ENCODE measurements at places on chromosomes 1 and 21. TPM values are rescaled to one million over a fixed set of nuclear protein-coding genes. Genes with fewer than 3 reads are reported as not detected.

DNA sequence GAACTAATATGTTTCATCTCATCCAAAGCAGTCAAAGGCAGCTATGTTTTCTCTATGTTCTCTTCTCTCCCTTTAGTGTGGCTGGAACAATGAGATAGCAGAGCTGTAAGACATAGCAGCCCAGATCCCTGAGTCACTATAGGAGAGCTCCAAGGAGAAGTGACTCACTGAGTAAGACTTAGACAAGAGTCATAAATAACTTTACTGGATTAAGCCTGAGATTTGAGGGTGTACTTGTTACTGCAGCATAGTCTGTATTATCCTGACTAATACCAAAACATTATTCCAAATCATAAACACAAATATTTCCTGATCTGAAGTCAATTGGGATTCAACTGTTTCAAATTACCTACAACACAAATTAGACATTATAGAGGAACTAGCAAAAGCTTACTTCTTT lies 3.9 kb downstream of the KRTAP19-8 start:
- no peak overlapping the region for H3K4me3 ChIP-seq
- H3K27ac ChIP-seq, result no peak overlapping the region
- no peaks in the 10 kb centered on the region for H3K4me1 ChIP-seq
- peaks cover 18% of the 10 kb centered on the region for H3K27me3 ChIP-seq
- DNase-seq, result no peak

The C1orf226 gene
- total RNA-seq, result 0.19 TPM

The FAM78B gene
- 0.79 TPM for total RNA-seq

DNA sequence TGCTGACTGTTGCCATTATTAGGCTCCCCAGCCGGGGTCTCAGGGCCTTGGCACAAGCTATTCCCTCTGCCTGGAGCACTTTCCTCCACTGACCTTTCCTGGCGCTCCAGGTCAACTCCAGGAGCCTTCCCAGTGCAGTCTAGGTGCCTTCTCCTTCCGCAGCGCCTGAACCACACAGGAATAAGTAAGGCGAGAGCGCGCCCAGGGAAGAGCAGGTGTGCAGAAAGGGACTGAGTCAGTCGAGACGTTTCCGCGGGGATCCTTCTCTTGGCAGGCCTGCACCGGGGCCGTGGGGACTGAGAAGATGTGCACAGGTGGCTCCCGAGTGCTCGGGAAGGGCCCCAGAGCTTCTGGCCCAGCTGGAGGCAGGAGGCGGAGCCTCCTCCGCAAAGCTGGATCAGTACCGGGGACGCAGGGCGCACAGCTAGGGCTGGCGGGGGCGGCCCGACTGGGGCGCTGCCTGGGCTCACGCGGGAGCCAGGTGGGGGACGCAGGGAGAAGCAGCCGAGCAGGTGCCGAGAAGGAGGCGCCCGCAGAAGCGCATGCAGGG lies 765 bp upstream of the BMP8A start:
- peaks cover 35% of the 10 kb centered on the region for H3K27me3 ChIP-seq
- no peak for DNase-seq
- H3K36me3 ChIP-seq, result no peaks in the 10 kb centered on the region
- peak overlapping the region; percentile 41 for H3K27ac ChIP-seq

- no peaks in the 10 kb centered on the region for H3K36me3 ChIP-seq
- H3K4me3 ChIP-seq, result no peak overlapping the region
- H3K27me3 ChIP-seq, result no peaks in the 10 kb centered on the region
- no peak overlapping the region for H3K27ac ChIP-seq
- DNase-seq, result no peak
Observed at GRCh38 chr1:241213139-241213538, 143.9 kb downstream of the RGS7 start.

DNA sequence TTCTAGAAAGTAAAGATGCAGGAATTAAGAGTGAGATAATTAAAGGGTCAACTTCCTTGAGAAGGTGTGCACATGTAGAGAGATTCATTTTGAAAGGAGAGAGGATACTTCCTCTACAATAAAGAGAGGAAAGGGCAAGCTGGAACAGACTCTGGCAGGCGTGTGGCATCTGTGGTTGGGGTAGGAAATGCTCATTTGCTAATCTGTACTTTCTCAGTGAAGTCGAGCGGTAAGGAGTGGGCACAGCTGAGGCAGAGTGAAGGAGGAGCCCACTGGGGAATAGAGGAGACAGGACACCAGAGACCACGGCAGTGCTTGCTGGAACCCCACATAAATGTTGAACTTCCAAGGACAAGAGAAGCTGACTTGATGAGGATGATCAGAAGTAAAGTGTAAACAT lies 49.1 kb downstream of the PCSK9 start:
- DNase-seq, result no peak
- peaks cover 5% of the 10 kb centered on the region for H3K4me1 ChIP-seq
- no peak overlapping the region for H3K4me3 ChIP-seq
- no peaks in the 10 kb centered on the region for H3K27me3 ChIP-seq
- peaks cover 23% of the 10 kb centered on the region for H3K36me3 ChIP-seq
- H3K27ac ChIP-seq, result peak overlapping the region; percentile 27

DNA sequence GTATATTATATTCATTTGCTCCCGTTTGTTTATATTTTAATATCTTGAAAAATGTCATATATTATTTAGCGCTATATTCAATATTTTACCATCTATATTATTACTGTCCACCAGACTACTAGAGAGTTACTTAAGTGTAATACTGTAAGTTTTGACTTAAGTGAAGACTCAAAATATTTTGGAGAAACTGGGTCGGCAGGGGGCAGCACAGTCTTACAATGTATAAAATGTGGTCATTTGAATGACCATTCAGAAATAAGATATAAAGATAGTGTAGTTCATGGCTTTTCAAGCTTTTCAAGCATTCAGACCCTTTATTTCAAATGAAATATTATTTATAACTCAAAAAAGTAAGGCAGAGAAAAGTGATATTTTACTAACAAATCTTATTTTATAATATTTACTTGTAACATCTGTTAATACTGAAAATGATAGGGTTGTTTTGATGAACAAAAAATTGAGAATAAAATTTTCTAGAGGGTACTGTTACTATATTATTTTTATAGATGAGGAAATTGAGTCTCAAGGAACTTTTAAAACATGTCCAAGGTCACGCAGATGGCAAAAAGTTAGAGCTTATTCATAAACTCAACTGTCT lies 89.0 kb upstream of the SERTAD4 start:
- peak; percentile 63 for DNase-seq
- H3K4me3 ChIP-seq, result no peak overlapping the region
- H3K27ac ChIP-seq, result no peak overlapping the region
- H3K36me3 ChIP-seq, result no peaks in the 10 kb centered on the region

GRCh38 chr1:27296773-27297291 lies 25.1 kb upstream of the TMEM222 start:
- no peaks in the 10 kb centered on the region for H3K36me3 ChIP-seq
- H3K27ac ChIP-seq, result no peak overlapping the region
- no peak overlapping the region for H3K4me3 ChIP-seq
- H3K4me1 ChIP-seq, result no peaks in the 10 kb centered on the region

DNA sequence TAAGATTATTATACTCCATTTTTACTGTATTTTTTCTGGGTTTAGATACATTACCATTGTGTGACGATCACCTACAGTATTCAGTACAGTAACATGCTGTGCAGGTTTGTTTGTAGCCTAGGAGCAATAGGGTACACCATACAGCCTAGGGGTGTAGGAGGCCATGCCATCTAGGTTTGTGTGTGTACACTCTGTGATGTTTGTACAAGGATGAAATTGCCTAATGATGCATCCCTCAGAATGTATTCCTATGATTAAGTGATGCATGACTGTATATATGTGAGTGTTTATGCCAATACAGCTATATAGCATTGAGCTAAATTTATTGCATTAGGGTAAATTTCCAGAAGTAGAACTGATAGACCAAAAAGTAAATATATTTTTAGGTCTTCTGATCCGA lies 23.3 kb downstream of the TUFT1 start:
- no peak for DNase-seq
- H3K27me3 ChIP-seq, result no peaks in the 10 kb centered on the region
- H3K27ac ChIP-seq, result no peak overlapping the region
- no peaks in the 10 kb centered on the region for H3K36me3 ChIP-seq

- no peaks in the 10 kb centered on the region for H3K4me1 ChIP-seq
- H3K27me3 ChIP-seq, result peaks cover 10% of the 10 kb centered on the region
- no peak overlapping the region for H3K4me3 ChIP-seq
- H3K36me3 ChIP-seq, result no peaks in the 10 kb centered on the region
Observed at GRCh38 chr1:42887366-42887765, 41.0 kb downstream of the ZNF691 start.

GRCh38 chr1:10823000-10823401 lies 26.6 kb upstream of the CASZ1 start:
- DNase-seq, result no peak
- H3K4me1 ChIP-seq, result no peaks in the 10 kb centered on the region
- no peak overlapping the region for H3K4me3 ChIP-seq
- peaks cover 29% of the 10 kb centered on the region for H3K27me3 ChIP-seq
- no peak overlapping the region for H3K27ac ChIP-seq

GRCh38 chr1:226306425-226306824 lies 2.5 kb downstream of the LIN9 start:
- peaks cover 20% of the 10 kb centered on the region for H3K27me3 ChIP-seq
- no peak for DNase-seq
- no peak overlapping the region for H3K27ac ChIP-seq
- H3K4me3 ChIP-seq, result no peak overlapping the region
- peaks cover 36% of the 10 kb centered on the region for H3K4me1 ChIP-seq

DNA sequence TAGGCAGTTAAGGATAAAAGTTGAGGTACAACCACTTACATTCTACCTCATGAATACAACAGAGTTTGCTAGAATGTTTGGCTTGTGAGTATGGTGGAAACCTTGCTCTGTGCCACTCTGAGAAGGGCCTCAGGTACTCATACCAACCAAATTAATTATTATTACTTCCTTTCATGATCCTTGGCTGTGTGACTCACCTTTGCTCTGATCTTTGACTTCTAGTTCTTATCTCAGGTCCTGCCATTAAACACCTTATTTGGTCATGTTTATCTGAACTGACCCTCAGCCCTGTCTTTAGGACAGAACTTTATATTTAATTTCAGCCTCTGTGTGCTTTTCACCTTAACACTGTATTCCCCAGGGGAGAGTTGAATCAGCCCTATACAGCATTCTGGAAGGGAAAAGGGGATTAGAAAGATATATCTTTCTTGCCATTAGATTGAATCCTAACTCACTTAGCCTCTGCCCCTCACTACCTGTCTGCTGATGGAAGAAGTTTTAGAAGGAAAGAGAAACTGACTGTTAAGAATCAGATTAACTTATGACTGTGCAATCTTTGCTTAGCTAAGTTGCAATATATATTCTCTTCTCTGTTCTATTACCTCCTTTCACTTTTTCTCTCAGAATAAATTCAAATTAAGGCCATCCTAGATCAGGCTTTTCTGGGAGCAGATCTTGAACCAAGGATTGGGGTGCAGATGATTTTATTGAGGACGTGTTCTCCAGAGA lies 260.4 kb upstream of the DPYD start:
- H3K36me3 ChIP-seq, result no peaks in the 10 kb centered on the region
- no peak overlapping the region for H3K4me3 ChIP-seq
- no peaks in the 10 kb centered on the region for H3K27me3 ChIP-seq
- no peak overlapping the region for H3K27ac ChIP-seq
- no peak for DNase-seq

- H3K27ac ChIP-seq, result no peak overlapping the region
- H3K4me3 ChIP-seq, result no peak overlapping the region
- no peak for DNase-seq
- H3K4me1 ChIP-seq, result no peaks in the 10 kb centered on the region
- no peaks in the 10 kb centered on the region for H3K27me3 ChIP-seq
Observed at GRCh38 chr1:21048462-21048861, 128.2 kb downstream of the EIF4G3 start.

DNA sequence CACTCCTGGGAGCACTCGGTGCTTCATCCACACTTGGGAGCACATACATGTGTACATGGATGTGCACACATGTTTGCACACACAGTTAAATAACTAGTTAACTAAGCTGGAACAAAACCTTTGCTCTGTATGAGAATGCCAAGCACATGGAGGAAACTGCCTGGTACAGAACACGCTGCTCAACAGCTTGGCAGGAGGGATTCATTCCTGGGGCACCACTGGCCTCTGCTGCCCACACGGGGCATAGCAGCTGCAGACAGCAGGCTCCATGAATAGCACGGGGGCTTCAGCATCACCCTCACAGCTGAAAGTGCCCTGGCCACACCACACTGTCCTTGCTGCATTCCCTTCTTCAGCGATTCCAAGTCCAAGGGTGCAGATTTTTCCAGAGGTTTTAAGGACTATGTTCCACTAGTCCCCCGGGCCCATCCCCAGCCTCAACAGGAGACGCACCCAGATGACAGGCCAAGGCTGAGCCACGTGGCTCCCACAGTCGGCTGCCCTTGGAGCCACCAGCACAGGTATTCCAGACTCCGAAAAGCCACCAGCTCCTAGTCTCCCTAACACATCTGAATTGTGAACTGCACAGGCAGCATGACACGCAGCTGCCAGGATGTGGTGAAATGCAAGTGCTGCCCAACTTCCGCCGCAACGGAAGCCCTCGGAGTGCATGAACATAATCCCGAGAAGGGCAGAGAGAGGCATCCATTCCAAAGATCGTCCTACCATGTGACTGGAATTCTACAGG lies 16.9 kb downstream of the NPHP4 start:
- no peaks in the 10 kb centered on the region for H3K27me3 ChIP-seq
- no peak overlapping the region for H3K27ac ChIP-seq
- H3K4me1 ChIP-seq, result no peaks in the 10 kb centered on the region
- no peak overlapping the region for H3K4me3 ChIP-seq
- DNase-seq, result peak; percentile 57
- H3K36me3 ChIP-seq, result peaks cover 5% of the 10 kb centered on the region

- peaks cover 45% of the 10 kb centered on the region for H3K4me1 ChIP-seq
Observed at GRCh38 chr1:52600533-52601179, 1.5 kb upstream of the GPX7 start.

DNA sequence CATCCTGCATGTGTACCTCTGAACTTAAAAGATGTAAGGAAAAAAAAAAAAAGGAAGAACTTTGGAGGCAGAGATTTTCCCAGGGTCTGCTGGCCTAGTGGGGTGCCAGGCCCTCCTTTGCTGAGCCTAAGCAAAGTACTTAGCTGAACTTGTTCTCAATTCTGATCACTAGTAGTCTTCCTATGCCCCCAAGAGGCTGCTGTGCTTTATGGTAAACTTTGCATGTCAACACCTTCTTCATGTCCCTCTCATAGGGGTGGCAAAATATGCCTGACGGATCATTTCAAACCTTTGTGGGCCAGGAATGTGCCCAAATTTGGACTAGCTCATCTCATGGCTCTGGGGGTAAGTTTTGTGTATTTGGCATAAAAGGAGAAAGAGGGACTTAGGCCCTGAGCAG lies 1.4 kb upstream of the USP21 start:
- H3K4me3 ChIP-seq, result no peak overlapping the region
- H3K27ac ChIP-seq, result peak overlapping the region; percentile 20
- DNase-seq, result no peak
- peaks cover 68% of the 10 kb centered on the region for H3K4me1 ChIP-seq

The F13B gene
- not detected for total RNA-seq

The RGS16 gene
- total RNA-seq, result 73.3 TPM

GRCh38 chr1:29931477-29932175 lies 695.3 kb downstream of the PTPRU start:
- H3K4me1 ChIP-seq, result no peaks in the 10 kb centered on the region
- no peak overlapping the region for H3K4me3 ChIP-seq
- no peaks in the 10 kb centered on the region for H3K36me3 ChIP-seq

- no peaks in the 10 kb centered on the region for H3K4me1 ChIP-seq
- no peak overlapping the region for H3K27ac ChIP-seq
Observed at GRCh38 chr1:227330279-227331076, 12.2 kb upstream of the CDC42BPA start.
